ENCODE measurements at places on chromosomes 3 and 15.

DNA sequence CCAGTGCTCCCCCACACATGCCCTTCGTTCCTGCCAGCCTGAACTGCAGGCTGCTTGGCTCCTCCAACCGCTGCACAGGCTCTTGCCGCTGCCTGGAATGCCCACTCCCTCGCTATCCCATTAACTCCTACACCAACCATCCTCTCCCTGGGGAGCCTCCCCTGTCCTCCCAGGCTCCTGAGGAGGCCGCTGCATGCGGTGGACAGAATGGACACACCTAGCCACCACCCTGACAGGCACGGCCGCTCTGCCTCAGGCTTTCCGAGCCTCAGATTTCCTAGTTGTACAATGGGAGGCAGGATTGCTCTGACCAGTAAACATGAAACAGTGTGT is 2.3 kb downstream of the PLXNB1 start:
- DNase-seq, result no peak

- DNase-seq, result no peak
Observed at GRCh38 chr3:37994639-37994972, 4.0 kb downstream of the VILL start.

DNA sequence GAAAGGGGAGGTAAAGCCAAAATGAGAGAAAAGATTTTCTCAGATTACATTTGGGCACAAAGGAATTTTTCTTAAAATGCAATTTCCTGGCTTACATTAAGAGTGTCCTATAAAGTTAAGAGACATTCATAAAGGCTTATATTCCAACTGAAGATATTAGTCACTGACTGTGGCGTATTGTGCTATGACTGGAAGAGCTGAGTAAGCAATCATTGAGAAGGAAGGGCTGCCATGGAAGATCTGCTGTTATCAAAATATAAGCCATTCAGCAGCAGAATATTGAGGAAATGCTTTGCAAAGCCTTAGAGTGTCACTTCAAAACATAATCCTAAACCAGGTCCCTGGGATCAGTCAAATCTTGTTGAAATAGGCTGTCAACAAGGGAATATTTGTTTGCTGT is 593.9 kb downstream of the TUSC7 start:
- no peak for DNase-seq

- no peak for DNase-seq
Observed at GRCh38 chr3:110679285-110679684, 392.3 kb upstream of the NECTIN3 start.

GRCh38 chr3:186826410-186826975 is 16.0 kb upstream of the ADIPOQ start:
- DNase-seq, result no peak

- DNase-seq, result no peak
Observed at GRCh38 chr3:33041909-33042308, 55.0 kb downstream of the GLB1 start.

DNA sequence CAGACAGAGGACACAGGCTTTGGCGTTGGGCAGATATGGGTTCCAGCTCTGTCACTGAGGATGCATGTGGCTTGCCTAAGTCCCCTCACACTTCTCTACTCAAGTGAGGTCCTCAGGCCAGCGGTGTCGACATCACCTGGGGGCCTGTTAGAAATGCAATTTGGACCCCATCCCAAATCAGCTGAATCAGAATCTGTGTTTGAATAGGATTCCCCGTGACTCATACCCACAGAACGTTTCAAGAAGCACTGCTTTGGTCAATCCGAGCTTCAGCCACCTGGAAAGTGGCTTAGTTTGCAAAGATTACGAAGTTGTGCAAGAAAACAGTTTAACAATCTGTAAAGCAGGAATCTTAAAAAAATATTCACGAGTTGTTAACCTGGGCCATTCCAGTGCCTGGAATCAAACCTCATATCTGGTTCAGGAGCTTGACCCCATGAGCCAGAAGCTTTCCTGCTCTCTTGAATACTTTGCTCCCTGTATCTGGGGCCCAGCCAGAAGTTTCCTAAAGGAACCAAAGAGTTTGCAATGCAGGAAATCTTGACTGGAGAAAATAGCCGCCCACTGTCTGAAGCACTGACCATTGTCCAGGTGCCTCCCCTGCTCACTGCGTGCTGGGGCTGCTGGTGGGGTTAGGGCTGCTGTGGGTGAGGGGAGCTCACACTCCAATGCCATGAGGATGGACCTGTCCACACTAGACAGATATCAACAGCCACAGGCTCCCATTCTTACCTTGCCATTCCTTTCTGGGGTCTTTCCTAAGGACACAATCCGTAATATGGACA is 208.5 kb upstream of the LINGO1 start:
- DNase-seq, result no peak

- no peak for DNase-seq
Observed at GRCh38 chr3:30511524-30512251, 94.7 kb upstream of the TGFBR2 start.

GRCh38 chr3:65778968-65779367 is 259.8 kb downstream of the MAGI1 start:
- no peak for DNase-seq

- DNase-seq, result no peak
Observed at GRCh38 chr15:67768313-67768977, 56.9 kb upstream of the SKOR1 start.

DNA sequence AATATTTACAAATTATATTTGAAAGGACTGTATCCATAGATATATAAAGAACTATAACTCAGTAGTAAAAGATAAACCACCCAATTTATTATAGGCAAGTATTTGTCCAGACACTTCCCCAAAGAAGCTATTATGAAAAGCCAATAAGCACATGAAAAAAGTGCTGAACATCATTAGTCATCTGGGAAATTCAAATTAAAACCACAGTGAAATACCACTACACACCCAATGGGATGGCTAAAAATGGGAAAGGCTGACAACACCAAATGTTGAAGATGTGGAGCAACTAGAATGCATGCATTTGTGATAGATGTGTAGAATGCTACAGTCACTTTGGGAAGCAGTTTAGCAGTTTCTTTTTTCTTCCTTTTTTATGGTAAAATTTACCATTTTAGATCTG is 147.0 kb downstream of the PDE8A start:
- no peak for DNase-seq

- DNase-seq, result no peak
Observed at GRCh38 chr3:66504850-66505641, 4.2 kb upstream of the LRIG1 start.

DNA sequence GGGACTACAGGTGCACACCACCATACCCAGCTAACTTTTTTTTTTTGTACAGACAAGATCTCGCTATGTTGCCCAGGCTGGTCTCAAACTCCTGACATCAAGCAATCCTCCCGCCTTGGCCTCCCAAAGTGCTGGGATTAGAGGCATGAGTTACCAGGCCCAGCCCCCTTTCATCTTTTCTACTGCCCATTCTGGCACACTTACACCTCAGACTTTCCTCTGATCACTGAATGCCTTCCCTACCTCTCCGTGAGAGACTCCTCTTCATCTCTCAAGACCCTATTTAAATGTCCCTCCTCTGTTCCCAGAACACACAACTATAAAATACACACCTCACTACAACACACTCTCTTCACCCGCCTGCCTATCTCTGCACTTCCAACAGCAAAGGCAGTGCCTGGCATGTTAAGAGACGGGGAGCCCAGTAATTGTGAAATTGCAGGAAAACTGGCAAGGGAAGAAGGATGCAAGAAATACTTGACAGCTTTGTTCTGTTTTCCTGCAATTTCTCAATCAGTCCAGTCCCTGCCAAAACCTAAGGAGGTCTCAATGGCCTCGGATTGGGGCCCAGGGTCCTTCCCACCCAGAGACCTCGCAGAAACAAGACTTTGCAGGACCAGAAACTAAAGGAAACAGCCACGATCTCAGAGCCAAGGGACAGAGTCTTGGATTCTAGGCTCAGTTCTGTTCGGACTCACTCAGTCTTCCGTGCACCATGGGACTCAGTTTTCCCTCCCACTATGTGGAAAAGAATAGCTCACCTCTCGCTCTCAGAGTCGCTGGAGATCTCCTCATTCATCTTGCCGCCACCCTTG is 849 bp downstream of the RRP9 start:
- no peak for DNase-seq

DNA sequence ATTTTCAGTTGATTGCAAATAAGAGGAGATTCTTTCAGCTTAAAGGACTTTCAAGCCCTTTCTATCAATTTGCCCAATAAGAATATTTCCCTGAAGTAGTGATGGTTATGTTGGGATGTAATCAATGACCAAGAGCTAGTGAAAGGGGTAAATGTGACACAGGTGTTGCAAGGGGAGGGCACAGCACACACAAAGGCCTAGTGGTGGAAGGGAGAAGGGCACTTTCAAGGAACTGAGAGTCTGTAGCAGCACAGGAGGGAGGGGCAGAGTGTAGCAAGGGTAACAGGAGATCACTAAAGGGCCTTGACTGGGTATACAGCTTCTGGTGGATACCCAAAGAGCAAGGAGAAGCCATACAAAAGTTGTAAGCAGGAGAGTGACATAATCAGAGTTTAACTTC is 217.8 kb upstream of the ARHGEF26 start:
- DNase-seq, result no peak

DNA sequence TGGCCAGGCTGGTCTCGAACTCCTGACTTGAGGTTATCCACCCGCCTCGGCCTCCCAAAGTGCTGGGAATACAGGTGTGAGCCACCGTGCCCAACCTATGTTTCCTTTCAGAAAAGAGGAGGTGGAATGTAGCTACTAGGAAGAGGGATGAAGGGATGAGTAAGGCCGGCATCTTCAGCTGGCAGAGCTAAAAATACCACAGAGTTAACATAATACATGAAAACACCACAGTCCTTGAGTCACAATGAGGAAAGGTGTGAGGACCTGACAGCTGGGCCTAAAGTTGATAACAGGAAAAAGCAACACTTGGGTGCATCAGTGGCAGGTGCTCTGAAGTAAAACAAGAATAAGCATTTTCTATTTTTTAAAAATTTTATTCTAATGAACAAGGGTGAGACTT is 392.2 kb downstream of the DIPK2A start:
- no peak for DNase-seq

GRCh38 chr15:68447209-68447608 is 15.2 kb upstream of the ITGA11 start:
- DNase-seq, result no peak

GRCh38 chr15:97899981-97900380 is 60.5 kb upstream of the ARRDC4 start:
- no peak for DNase-seq

DNA sequence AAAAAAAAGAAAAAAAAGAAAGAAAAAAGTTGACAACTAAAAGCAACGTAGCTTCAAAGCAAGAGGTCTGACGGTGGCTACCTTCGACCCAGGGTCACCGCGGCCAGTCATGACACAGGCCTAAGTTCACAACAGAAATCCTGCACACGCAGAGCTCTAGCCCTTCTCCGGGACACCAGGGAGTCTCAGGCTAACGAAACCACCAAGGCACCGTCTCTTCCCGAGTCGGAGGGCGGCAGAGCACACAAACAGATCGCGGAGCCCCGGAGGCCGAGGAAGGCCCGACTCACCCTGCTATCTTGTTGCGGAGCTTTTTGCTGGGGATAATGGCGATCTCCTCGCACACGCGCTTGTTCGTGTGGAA is 584 bp downstream of the RPS17 start:
- DNase-seq, result no peak

DNA sequence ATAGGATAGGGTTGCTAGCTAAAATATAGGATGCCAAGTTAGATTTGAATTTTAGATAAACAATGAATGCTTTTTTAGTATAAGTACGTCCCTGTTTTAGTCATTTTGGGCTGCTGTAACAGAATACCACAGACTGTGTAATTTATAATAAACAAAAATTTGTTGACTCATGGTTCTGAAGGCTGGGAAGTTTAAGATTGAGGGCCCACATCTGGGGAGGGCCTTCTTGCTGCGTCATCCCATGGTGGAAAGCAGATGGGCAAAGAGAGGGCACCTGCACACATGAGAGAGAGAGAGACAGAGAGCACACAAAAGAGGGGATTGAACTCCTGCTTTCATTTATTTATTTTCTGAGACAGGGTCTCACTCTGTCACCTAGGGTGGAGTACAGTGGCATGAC is 246.5 kb downstream of the EPHB1 start:
- no peak for DNase-seq

DNA sequence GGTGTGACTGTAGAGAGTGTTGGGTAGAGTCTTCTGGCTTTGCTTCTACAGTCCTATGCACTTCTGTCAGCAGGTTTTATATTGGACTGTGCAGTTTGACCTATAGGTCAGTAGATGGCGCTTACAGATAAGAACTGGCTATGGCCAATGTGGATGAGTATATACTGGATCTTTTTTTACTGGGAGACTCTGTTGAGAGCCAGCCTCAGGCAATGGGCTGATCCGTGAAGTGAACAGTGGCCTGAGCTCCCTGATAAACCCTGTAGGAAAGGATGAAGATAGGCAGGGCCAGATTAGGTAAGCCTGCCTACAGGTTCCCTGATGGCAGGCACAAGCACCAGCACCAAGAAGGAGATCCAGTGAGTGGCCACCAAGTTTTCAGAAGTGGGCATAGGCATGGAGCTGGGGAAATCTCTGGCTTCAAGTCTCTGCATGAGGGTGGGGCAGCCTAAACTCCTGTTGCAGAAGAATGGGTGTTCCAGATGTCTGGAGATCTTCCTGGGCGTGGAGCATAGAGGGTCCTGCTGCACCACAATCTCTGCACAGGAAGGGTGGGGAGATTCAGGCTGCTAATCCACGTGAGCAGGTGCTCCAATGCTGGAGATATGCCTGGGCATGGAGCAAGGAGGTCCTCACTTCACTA is 326.0 kb upstream of the SGO1 start:
- no peak for DNase-seq

DNA sequence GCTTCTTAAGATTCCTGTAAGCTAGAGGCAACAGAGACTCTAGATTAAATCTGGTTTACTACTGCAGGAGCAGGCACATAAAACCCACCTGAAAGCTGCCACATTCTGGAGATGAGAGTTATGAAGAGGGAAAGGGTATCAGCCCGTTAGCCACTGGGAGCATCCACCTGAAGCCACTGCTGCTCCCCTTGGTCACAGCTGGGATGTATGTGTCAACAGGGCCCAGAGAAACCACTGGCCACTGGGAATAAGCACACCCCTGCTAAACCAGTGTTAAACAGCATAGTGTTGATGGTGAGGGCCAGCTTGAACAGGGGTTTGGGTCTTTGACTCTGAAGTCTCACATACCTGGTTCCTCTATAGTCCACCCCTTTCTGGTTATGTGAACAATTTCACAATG is 10.9 kb downstream of the SLCO2A1 start:
- DNase-seq, result no peak

DNA sequence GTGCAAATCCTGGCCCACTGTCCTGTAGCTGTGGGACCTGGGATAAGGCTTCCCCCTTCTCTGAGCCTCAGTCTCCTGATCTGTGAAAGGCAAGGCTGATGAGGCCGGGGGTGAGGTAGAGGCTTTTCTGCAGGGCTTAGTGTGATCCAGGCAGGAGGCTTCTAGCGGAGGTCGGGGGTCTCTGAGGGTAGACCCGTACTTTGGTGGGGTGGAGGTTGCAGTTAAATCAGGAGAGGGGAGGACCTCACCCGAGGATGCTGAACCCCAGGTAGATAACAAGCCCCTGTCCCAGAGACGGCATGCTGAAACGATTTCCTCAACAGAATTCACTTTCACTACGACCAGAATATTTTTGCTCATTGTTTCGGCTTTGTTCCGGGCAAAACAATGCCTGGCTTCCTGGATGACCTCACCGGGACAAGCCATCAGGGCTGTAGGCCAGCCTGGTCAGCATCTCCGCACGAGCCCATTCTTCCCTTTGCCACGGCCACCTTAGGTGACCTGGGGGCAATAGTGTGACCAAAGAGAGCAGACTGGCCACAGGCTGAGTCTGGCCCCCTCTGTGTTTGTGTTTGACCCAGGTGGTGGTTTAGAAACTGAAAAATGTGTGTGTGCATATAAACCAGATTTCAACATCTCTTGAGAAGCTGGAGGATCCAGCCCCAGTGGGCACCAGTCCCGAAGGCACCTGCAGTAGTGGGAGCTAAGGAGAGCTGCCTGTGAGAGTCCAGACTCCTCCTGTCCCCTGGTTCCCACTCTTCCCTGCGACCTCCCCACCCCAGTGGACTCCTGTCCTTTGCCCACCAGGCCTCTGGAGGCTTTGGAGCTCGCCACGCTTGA is 33.0 kb downstream of the SLC6A6 start:
- no peak for DNase-seq

All from BE2C (cell line).